ENCODE measurements at places on chromosomes 5 and 9. TPM values are rescaled to one million over a fixed set of nuclear protein-coding genes. Genes with fewer than 3 reads are reported as not detected.

GRCh38 chr9:124269556-124269955 lies 11.8 kb downstream of the NEK6 start:
- no peak for DNase-seq

GRCh38 chr9:13213337-13213736 lies 66.2 kb downstream of the MPDZ start:
- DNase-seq: no peak

TLX3 gene
- total RNA-seq: not detected

DNA sequence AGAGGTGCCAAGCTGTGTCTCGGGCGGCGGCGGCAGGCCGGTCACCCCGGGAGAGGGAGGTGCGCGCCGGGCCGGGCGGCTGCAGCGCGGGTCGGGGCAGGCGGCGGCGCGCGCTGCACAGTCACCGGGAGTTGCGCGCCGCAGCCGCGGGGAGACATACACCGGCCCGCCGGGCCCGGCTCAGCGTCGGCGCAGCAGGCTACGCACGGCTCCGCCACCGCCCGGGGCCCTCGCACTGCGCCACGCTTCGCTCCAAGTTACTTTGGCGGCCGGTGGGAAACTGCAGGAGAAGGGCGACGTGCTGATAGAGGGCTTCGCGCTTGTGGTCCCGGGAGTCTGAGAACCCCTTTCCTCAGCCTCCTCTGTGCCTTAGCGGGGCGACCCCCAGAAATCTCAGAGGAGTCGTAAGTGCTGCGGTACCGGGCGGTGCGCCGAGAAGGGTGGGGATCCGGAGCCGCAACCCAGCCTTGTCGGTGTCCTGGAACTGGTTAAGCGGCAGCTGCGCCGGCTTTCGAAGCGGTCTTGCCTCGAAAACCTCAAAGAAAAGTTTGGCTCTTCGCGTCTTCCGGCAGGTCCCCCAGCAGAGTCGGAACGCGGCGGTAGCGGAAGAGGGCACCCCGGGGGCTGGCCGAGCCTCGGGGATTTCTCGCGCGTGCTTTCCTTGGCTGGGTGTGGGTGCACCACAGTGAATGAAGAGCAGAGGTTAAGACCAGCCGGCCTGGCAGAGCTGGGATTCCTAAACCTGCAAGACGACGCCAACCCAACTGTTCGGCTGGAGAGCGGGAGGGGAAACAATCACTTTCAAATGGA lies at the start of gene EFNA5:
Gene EFNA5 (minus strand): TSS at position 6 of the 810 bp plus-strand sequence.
- DNase-seq: peak; percentile 71
